ENCODE measurements at places on chromosomes 7 and 10.

GRCh38 chr10:128286141-128286761, 160.0 kb upstream of the MKI67 start:
- no peak for DNase-seq

DNA sequence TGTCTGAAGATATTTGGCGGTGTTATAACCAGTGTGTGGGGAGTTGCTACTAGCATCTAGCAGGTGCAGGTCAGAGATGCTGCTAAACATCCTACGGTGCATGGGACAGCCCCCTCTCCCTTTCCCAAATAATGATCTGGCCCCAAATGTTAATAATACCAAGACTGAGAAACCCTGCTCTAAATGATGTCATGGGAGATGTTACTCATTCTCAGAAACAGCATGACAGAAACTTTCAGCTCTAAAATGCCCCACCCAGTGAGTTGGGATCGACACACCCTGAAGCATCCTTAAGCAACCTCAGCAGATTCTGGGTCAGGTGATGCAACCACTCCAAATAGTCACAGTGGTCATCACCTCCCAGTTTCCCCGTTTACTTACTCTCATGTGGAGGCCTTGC, 108.8 kb upstream of the MPP7 start:
- no peak for DNase-seq

- DNase-seq: no peak
These were observed 414 bp downstream of the HOXA2 start for GRCh38 chr7:27101957-27102580.

- no peak for DNase-seq
These were observed 4.9 kb downstream of the CCDC6 start for GRCh38 chr10:59901470-59901869.
